ENCODE measurements at places on chromosomes 2 and 18.

DNA sequence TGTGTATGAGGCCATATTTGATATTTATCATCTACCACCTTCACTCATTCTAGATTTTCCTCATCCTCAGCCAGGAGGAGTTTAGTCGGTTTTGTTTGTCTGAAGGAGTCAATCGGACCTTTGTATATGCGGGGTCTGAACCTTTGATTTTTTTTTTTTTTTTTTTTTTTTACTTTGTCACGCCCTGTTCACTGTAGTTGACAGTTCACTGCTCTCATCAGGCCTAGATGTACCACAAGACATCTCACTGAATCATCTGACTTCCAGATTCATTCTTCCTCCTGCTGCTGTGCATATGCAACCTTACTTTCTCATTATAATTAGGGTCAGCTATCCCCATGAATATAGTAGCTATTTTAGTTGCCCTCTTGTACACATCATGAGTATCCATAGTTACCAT, 133.2 kb downstream of the ARHGAP15 start:
- no peak overlapping the region for H3K27ac ChIP-seq
- H3K27me3 ChIP-seq = no peaks in the 10 kb centered on the region
- H3K4me3 ChIP-seq = no peak overlapping the region
- no peaks in the 10 kb centered on the region for H3K4me1 ChIP-seq

DNA sequence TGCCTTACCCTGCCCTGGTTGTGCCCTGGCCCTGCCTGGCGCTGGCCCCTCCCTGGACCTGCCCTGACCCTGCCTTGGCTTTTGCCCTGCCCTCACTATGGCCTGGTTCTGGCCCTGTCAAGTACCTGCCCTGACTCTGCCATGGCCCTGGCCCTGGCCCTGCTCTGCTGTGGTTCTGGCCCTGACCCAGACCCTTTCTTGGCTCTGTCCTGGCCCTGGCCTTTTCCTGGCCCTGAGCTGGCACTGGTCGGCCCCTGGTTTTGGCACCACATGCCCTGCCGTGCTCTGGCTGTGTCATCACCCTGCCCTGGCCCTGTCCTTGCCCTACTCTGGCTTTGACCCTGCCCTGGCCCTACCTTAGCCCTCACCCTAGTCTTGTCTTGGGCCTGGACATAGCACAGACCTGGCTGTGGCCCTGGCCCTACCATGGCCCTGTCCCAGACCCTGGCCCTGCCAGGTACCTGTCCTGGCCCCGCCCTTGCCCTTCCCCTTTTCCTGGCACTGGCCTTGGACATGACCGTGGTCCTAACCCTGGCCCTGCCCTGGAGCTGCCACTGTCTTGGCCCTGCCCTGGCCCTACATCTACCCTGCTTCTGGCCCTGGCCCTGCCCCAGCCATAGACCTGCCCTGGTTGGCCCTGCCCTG, 4.8 kb upstream of the ANKRD62 start:
- H3K27me3 ChIP-seq = no peaks in the 10 kb centered on the region
- H3K4me3 ChIP-seq = peak overlapping the region; percentile 20
- H3K4me1 ChIP-seq = no peaks in the 10 kb centered on the region
- DNase-seq = no peak
- H3K27ac ChIP-seq = no peak overlapping the region
- H3K36me3 ChIP-seq = no peaks in the 10 kb centered on the region

DNA sequence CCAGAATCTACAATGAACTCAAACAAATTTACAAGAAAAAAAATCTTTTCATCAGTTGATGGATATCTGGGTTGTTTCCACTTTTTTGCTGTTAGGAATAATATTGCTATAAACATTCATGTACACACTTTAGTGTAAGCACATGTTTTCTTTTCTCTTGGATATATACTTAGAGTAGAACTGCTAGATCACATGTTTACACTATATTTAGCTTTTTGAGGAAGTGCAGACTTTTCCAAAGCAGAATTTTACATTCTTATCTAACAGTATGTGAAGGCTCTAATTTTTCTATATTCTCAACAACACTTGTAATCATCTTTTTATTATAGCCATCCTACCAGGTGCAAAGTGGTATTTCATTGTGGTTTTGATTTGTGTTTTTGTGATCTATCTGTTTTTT, 103.6 kb upstream of the RMP24 start:
- H3K4me1 ChIP-seq = no peaks in the 10 kb centered on the region
- no peaks in the 10 kb centered on the region for H3K27me3 ChIP-seq
- H3K4me3 ChIP-seq = no peak overlapping the region
- no peak for DNase-seq
- H3K36me3 ChIP-seq = no peaks in the 10 kb centered on the region

- no peak overlapping the region for H3K27ac ChIP-seq
- H3K36me3 ChIP-seq = no peaks in the 10 kb centered on the region
- no peak overlapping the region for H3K4me3 ChIP-seq
- H3K4me1 ChIP-seq = no peaks in the 10 kb centered on the region
- DNase-seq = no peak
These were observed 130.3 kb downstream of the EML6 start for GRCh38 chr2:54853616-54854310.

GRCh38 chr18:79717059-79717458, 37.5 kb downstream of the CTDP1 start:
- DNase-seq = no peak
- H3K27me3 ChIP-seq = no peaks in the 10 kb centered on the region
- H3K36me3 ChIP-seq = peaks cover 79% of the 10 kb centered on the region
- no peaks in the 10 kb centered on the region for H3K4me1 ChIP-seq
- no peak overlapping the region for H3K27ac ChIP-seq

DNA sequence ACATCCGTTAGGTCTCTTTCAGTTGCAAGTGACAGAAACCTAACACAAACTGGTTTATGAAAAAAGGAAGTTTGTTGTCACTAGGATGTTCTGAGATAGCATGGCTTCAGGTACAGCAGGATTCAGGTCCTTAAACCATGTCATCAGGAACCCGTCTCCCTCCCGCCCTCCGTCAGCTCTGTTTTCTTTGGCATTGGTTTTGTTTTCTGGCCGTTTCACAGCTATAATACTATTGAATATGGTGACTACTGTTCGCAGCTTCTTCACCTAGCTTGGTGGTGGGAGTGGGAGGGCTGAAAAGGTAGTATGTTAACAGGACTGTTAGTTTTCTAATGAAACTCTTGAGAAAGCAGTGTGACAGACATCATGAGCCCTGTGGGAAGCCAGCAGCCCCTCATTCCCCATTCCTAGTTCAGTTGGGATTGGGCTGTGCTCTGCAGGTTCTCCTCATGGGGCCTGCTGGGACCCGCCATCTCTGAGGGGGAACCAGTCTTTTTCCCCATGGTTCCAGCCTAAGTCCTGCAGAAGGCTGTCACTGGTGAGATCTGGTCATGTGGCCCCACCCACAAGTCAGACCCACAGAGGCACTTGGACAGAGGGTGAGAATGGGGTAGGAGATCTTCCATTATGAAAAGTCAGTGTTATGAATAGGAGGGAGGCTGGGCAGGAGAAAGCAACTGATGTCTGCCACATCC, 12.1 kb downstream of the PTMA start:
- no peak for DNase-seq
- peaks cover 21% of the 10 kb centered on the region for H3K4me1 ChIP-seq
- no peaks in the 10 kb centered on the region for H3K36me3 ChIP-seq
- H3K27me3 ChIP-seq = no peaks in the 10 kb centered on the region

DNA sequence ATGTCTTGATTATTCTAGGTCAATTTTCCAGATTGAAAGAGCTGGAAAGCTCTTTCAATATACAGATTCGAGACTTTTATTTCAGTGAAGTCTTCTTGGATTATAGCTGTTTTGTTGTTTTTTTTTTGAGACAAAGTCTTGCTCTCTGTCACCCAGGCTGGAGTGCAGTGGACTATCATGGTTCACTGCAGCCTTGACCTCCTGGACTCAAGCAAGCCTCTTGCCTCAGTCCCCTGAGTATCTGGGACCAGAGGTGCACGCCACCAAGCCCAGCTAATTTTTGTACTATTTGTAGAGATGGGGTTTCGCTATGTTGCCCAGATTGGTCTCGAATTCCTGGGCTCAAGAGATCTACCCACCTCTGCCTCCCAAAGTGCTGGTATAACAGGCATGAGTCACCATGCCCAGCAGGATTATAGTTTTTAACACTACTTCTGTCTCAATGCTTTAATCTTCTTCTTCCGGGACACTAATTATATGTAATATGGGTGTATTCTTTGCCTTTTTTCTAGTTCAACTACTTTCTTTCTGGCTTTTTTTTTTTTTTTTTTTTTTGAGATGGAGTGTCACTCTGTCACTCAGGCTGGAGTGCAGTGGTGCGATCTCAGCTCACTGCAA, 62.3 kb downstream of the USP37 start:
- no peaks in the 10 kb centered on the region for H3K27me3 ChIP-seq
- H3K36me3 ChIP-seq = peaks cover 3% of the 10 kb centered on the region
- H3K27ac ChIP-seq = no peak overlapping the region
- no peak overlapping the region for H3K4me3 ChIP-seq
- no peak for DNase-seq
- no peaks in the 10 kb centered on the region for H3K4me1 ChIP-seq

DNA sequence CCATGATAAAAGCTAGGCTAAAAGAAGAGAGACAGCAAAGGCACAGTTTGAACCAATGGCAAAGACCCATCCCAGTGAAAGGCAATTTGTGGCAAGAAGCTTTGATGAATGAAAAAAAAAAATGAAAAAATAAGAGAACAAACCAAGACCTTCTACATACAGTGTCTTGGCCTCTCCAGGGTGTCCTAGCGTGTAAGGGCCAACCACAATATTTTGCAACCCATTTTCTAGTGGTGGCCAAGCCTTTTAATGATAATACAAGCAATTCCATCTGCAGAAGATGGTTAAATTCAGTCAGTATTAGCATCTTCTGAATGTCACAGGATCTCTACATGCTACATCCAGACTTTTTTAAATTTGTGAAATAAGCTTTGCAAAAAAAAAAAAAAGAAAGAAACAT, 270.4 kb downstream of the LRATD1 start:
- no peaks in the 10 kb centered on the region for H3K27me3 ChIP-seq
- DNase-seq = no peak
- no peaks in the 10 kb centered on the region for H3K4me1 ChIP-seq
- no peaks in the 10 kb centered on the region for H3K36me3 ChIP-seq
- H3K27ac ChIP-seq = no peak overlapping the region
- H3K4me3 ChIP-seq = no peak overlapping the region

DNA sequence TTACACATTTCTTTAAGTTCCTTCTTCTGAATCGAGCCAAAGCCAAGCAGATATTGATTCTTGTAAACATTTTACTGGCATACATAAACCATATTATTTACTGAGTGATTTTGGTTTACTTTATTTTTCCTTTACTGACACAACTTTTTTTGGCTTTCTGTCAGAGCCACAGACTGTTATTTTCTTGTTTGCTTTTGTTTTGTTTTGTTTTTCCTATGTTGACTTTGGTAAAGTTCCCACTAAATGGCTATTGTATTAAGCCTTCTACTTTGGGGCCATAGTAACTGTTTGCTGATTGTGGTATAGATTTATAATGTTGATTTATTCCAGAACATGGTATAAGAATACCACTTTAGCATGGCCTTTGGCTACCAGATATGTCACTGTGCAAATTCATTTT, 419.4 kb downstream of the DCDC2C start:
- no peaks in the 10 kb centered on the region for H3K27me3 ChIP-seq
- no peak overlapping the region for H3K27ac ChIP-seq
- no peak for DNase-seq

GRCh38 chr2:214796911-214797310, 12.6 kb downstream of the BARD1 start:
- DNase-seq = no peak
- peaks cover 2% of the 10 kb centered on the region for H3K36me3 ChIP-seq
- no peaks in the 10 kb centered on the region for H3K27me3 ChIP-seq
- no peaks in the 10 kb centered on the region for H3K4me1 ChIP-seq
- no peak overlapping the region for H3K27ac ChIP-seq

- no peak for DNase-seq
- no peak overlapping the region for H3K4me3 ChIP-seq
- no peaks in the 10 kb centered on the region for H3K4me1 ChIP-seq
- no peaks in the 10 kb centered on the region for H3K27me3 ChIP-seq
These were observed 35.5 kb downstream of the CLASP1 start for GRCh38 chr2:121613774-121614173.

GRCh38 chr18:68406761-68407160, 308.1 kb downstream of the TMX3 start:
- no peak for DNase-seq
- H3K27ac ChIP-seq = no peak overlapping the region
- H3K4me3 ChIP-seq = no peak overlapping the region
- H3K36me3 ChIP-seq = no peaks in the 10 kb centered on the region
- H3K27me3 ChIP-seq = no peaks in the 10 kb centered on the region
- no peaks in the 10 kb centered on the region for H3K4me1 ChIP-seq

DNA sequence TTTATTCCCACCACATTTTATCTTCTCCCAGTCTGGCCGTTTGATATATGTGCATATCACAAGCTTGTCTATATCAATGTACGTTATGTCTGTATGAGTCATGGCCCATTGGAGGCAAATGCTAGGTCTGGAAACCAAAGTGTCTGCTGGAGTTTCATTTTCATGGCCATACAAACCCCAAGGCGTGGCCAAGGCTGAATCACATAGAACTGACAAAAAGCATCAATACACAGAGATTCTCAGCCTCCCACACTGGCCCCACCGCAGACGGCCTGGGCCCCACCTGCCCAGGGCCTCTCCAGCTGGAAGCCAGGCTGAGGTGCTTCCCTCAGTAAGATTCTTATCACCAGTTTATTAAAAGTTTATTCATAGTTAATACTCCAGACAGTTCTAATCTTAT, 40.5 kb upstream of the SALL3 start:
- H3K27me3 ChIP-seq = no peaks in the 10 kb centered on the region
- no peak overlapping the region for H3K4me3 ChIP-seq

DNA sequence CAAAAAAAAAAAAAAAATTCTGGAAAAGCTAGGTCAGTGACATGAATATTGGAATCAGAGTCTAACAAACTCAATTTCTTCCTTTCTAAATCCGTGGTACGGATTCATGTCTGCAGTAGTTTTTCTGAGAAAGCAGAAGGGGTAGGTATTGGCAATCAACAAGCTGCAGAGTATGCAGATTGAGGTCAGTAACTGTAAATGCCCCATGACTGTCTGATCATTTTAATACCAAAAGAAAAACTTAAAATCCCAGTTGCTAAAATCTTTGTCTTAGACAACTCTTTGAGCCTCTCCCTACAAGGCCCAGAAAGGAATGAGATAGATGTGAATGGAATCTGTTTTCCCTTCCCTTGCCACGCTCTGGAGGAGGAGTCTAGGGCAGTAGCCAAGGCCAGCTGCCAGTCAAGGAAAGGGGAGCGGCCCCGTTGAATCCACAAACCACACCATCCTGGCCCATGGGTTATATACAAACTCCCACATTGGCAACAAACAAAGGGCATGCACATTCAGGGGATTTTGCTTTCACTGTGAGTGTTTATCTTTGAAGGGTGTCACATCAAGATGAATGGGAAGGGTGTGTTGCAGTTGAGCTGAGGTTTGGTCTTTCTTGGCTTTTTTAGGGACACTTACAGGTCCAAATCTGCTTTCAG, 6.1 kb upstream of the CASP8 start:
- DNase-seq = no peak
- H3K4me3 ChIP-seq = no peak overlapping the region
- H3K36me3 ChIP-seq = no peaks in the 10 kb centered on the region
- no peaks in the 10 kb centered on the region for H3K27me3 ChIP-seq
